ENCODE measurements at places on chromosomes 3 and 15. TPM values are rescaled to one million over a fixed set of nuclear protein-coding genes. Genes with fewer than 3 reads are reported as not detected.

GRCh38 chr3:183274609-183275008, 21.6 kb downstream of the B3GNT5 start:
- DNase-seq = no peak

- DNase-seq = peak; percentile 15
These were observed 5.9 kb downstream of the C3orf22 start for GRCh38 chr3:126552688-126553283.

DNA sequence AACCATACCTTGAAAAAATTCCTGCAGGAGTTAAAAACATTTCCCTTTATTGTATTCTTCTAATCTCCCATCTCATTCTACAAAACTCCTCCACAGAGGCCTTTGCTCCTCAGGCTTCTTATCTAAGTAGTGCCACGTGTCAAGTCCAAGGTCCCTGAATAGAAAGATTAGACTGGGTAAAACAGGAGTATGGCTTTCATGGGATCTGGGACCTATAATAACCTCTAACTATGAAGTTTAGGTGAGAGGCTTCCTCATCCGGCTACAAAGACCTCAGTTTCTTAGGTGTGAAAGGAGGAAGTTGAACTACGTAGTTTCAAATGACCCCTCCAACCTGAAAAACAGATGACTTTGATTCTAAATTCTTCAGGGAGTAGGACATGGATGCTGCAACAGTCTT, 20.0 kb downstream of the GPR15 start:
- peak; percentile 60 for DNase-seq

GRCh38 chr3:156811089-156811862, 14.9 kb upstream of the LEKR1 start:
- no peak for DNase-seq

- no peak for DNase-seq
These were observed 21.7 kb downstream of the GOLIM4 start for GRCh38 chr3:168073842-168074605.

Gene GRAMD1C
- total RNA-seq = 9.4 TPM

Gene FSTL1
- total RNA-seq = 89.2 TPM

Gene PAK6
- under 0.01 TPM for total RNA-seq
